Astrocyte (in vitro differentiated cells and primary cell): ENCODE measurements at places on chromosomes 5 and 9. TPM values are rescaled to one million over a fixed set of nuclear protein-coding genes. Genes with fewer than 3 reads are reported as not detected.
A peak's percentile ranks its signal among the peaks of the same experiment; 100 is the strongest.

Gene PPP2R2B
- total RNA-seq, result 2.4 and 5.2 TPM in 2 replicates

Gene DIRAS2
- 0.24 and 0.27 TPM in 2 replicates for total RNA-seq

Gene WDR31
- total RNA-seq, result 1.6 and 2.1 TPM in 2 replicates

Gene SLC34A3
- total RNA-seq, result 0.09 TPM in 1 of 2 replicates, not detected in the other

Gene LIX1
- 0.24 and 0.59 TPM in 2 replicates for total RNA-seq

Gene FOXE1
- total RNA-seq, result 0.07 and 0.45 TPM in 2 replicates

Gene DOCK2
- total RNA-seq, result 0.43 and 0.66 TPM in 2 replicates

Gene BTNL3
- total RNA-seq, result not detected in 2 replicates

Gene ACTBL2
- total RNA-seq, result 11.6 and 11.8 TPM in 2 replicates

Gene CA9
- not detected in 2 replicates for total RNA-seq

Gene MRPS30
- total RNA-seq, result 42.0 and 44.1 TPM in 2 replicates

Gene SLC4A9
- total RNA-seq, result 0.25 TPM in 1 of 2 replicates, not detected in the other

Gene GAS1
- 4.3 and 5.1 TPM in 2 replicates for total RNA-seq

Gene IL17B
- total RNA-seq, result 0.54 and 0.60 TPM in 2 replicates

DNA sequence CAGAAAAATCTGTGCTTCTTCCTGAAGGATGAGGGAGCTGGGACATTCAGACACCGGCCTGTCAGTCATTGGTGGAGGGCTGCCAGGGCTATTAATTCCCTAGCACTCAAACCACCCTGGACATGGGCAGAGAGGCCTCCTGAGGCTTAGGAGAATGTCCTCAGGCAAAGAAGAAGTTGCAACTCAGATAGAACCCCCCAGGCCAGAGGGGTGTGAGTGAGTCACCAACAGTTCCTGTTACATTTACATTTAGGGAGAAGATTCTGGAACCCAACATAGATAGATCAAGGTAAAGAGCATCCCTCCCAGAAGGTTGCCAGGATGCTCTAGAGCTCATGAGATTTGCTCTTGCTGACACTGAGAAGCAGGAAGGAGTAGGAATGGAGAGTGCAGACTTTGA is 29.2 kb upstream of the SYK start:
- no peak for DNase-seq

GRCh38 chr5:136082390-136083193 is 50.1 kb upstream of the SMAD5 start:
- no peak for DNase-seq

- peak; percentile 47 for DNase-seq
Observed at GRCh38 chr9:133121198-133121914, at the start of gene RALGDS. TSS of gene RALGDS (minus strand) at chr9:133121240. CDS start at chr9:133121154, 86 bp downstream.

- no peak for DNase-seq
Observed at GRCh38 chr5:43592363-43592762, 10.6 kb upstream of the NNT start.

- DNase-seq, result peak; percentile 83
Observed at GRCh38 chr5:88732181-88732633, 150.8 kb downstream of the MEF2C start.

- DNase-seq, result peak; percentile 91
Observed at GRCh38 chr5:115460472-115460871, 84.1 kb downstream of the FEM1C start.

DNA sequence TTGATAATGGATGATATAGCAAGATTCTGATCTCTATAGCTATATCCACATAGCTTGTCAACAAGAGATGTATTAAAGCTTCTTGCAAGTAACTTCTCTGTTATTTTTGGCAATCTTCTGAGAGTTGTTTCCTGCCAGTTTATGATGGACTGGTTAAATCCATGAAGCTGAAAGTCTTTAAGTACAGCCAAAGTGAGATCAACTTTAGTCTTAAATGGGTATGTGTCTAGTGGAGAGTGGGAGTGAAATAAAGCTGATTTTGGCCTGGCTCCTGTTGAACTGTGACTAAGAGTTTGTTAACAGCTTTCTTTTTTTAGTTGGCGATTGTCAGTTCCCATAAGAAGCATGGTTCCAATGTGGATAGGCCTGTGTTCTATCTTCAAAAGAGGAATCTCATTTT is 350.9 kb upstream of the PCSK5 start:
- peak; percentile 15 for DNase-seq

DNA sequence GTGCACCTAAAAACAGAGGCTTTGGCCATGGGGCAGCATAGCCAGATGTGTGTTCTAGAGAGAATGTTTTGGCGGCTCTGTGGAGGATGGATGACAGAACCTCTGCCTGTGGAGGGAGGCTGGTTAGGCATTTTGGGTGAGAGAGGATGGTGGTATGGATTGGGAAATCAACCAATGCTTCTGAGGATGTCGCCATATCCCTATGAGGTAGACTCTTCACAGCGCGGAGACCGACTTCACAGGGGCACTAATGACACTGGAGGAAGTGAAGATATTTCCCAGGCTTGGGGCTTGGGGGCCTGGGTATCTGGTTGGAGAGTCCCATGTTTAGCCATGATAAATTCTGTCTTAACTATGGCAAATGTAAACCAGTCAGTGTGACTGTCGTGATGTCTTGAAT is 140.6 kb upstream of the KLF4 start:
- no peak for DNase-seq

GRCh38 chr5:178199581-178200434 is 4.5 kb upstream of the HNRNPAB start:
- no peak for DNase-seq

DNA sequence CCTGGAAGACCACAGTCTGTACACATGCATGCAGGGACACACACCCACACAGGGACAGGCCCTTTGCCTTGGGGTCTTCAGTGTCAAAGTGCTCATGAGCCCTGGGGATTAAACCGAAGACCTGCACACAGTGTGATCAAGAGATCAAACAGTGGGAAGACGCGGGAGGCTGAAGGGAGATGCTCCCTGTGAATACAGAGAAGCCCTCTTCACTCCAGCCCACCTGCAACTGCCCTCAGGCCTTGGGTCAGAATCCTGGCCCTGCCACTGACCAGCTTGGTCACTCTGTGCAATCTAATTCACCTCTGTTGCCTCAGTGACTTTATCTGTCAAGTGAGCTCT is 2.9 kb downstream of the RALGDS start:
- DNase-seq, result no peak

DNA sequence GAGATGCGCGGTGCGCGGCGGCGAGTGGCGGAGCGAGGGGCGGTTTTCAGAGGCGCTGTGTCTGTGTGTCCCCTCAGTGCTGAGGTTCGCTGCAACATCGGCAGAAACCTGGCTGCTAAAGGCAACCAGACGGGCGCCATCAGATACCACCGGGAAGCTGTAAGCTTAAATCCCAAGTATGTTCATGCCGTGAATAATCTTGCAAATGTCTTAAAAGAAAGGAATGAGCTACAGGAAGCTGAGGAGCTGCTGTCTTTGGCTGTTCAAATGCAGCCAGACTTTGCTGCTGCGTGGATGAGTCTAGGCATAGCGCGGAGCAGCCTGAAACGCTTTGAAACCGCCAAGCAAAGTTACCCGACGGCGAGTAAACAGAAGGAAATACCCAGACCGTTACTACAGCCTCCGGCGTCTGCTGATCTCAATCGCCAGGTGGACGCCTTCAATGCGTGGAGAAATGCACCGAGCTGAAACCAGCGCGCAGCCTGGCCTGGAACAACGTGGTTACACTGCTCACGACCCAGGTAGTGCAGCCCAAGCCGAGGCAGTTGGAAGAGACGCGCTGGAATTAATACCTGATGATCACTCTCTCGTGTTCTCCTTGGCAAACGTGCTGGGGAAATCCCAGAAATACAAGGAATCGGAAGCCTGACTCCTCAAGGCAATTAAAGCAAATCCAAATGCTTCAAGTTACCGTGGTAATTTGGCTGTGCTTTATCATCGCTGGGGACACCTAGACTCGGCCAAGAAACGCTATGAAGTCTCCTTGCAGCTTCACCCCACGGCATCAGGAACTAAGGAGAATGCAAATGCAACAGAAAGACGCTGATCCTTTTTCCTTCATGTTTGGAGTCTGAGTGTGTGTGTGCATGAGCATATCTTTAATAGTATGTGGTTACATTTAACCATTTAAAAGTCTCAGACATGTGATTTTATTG is 15.9 kb downstream of the OR2V1 start:
- peak; percentile 35 for DNase-seq

- no peak for DNase-seq
Observed at GRCh38 chr9:84513979-84514378, 155.6 kb upstream of the NTRK2 start.

DNA sequence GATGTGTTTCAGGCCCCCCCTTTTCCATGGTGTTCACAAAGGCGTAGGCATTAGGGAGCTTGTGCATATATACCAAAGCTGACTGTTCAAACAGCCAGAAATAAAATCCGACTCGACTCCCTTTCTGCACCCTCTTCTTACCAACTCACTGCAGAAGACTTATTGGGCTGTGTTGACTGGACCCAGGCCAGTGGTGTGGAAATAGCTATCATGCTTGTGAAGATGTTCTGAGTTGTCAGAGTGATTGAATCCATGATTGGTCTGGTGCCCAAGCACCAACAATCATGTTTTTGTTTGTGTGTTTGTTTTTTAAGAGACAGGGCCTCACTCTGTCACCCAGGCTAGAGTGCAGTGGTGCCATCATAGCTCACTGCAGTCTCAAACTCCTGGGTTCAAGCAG is 21.6 kb downstream of the TJP2 start:
- no peak for DNase-seq

DNA sequence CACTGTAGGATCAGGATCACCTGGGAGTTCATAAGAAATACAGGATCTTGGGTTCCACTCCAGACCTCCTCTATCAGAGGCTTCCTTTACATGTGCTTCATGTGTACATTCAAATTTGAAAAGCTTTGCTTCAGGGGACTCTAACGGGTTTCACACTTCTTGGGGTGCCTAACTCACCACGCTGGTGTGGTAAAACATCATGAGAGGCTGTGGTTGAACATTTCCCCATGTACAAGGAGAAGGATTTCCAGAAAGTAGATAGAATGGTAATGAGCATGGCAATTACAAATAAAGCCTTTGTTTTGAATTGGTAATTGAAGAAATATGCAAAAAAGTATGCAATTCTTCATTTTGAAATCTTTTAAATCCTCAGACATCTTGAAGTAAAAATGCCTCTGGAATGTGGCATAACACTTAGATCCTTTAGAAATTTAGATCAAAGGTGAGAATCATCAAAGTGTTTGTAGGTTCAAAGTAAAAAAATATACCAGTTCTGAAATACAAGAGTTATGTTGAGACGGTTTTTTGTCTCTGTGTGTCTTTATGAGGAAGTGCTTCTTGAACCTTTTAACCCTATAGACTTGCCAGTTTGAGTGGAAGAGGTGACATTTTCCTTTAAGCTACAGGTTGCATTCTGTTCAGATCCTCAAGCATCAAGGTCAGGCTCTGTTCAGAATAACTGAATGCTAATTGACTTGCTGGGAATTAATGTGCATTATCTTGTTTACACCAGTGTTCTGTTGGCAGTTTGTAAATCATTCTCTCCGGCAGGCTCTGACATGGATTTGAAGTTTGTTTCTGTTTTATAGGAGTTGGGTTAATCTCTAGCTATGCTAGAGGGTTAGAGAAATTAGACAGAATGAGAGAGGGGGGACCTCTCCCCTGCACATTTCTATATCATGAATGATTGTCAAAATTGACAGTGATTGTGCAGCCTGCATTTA is 415.3 kb downstream of the MAN2A1 start:
- peak; percentile 11 for DNase-seq

GRCh38 chr5:33114361-33114760 is 326.4 kb upstream of the TARS1 start:
- DNase-seq, result no peak

- no peak for DNase-seq
Observed at GRCh38 chr9:34377404-34377746, 677 bp upstream of the MYORG start.

DNA sequence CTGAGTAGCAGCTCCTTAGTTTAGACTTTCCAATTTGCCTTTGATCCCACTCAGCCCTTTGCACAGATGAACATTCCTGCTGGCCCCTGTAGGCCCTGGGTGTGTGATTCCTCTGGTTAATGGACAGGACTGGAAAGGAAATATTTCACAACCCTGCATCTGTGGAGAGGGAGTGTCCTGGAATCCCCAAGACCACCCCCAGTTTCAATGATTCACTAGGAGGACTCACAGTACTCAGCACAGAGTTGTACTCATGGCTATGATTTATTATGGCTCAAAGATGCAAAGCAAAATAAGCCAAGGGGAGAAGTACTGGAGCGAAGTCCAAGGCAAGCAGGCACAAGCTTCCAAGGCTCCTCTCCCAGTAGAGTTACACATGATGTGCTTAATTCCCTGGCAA is 42.4 kb upstream of the TJP2 start:
- DNase-seq, result peak; percentile 98

GRCh38 chr9:108445431-108446071 is 410.2 kb downstream of the ACTL7B start:
- no peak for DNase-seq

DNA sequence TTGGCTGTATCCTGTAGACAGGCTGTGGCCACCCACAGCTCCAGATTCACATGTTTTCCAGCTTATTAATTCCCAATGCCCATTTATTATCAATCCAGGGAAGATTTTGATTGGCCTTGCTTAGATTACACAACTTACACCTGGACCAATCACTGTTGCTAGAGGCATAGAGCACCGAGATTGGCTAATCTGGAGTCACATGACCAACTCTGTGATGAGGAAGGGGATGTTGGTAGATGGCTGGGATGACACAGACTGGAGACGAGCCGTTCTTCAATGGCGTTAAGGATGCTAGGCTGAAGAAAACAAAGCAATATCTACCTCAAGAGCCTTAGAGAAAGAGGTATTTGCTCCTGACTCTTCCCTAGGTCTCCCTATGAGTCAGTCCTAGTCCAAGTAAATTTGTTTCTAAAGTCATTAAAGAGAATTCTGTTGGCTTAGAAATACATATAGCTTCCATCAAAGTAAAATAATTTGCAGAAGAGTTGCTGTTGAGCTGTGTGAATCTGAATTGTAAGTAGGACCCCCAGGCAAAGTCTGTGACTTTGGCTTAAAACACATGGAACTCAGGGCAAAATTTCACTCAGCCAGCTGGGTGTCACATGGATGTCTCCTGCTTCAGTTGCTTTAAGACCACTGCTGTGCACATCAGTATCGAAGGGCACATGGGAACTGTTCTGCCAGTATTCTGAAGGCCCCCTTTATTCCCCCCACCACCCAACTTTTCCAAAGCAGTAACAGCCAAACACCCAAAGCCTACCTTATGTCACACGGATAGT is 326.4 kb upstream of the KLF4 start:
- no peak for DNase-seq

DNA sequence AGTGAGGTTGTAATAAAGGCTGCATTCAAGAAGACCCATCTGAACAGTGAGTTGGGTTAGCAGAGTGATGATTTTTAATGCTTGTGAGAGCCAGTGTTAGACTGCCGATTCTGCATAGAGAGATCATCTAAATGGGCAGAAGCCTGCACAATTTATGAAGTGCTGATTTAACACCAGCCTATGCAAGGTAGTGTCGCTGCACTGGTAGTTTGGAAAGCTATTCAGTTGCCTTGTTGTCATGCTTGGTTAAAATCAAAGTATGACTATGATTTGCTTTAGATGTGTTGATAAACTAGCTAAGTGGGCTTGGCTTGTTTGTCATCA is 379 bp upstream of the LRRTM2 start:
- no peak for DNase-seq

GRCh38 chr5:1386274-1386717 is 41.4 kb upstream of the CLPTM1L start:
- peak; percentile 8 for DNase-seq

DNA sequence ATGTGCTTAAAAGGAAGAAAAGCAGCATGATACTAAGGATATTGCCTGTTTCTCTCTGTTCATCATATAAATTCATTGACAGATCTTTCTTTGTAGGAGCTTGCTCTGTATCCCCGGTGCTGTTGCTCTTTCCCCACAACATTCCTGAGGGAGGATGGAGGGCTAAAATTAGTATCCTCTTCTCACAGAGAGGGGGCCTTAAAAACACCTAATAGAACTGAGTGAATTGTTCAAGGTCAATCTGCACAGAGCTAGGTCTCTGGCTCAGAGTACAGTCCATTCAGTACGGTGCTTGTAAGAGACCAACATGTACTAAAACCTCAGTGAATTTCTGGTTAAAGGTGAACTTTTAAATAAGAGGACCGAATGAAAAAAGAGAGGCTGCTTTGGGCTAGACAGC is 88.7 kb downstream of the PALM2AKAP2 start:
- no peak for DNase-seq
